GDM1 (cell line): ENCODE measurements at places on chromosomes 6 and 20.

GRCh38 chr6:77837034-77837784 is 184.4 kb downstream of the MEI4 start:
- DNase-seq: no peak

- DNase-seq: no peak
Measured at GRCh38 chr6:14002176-14002947, 77.6 kb downstream of the RNF182 start.

DNA sequence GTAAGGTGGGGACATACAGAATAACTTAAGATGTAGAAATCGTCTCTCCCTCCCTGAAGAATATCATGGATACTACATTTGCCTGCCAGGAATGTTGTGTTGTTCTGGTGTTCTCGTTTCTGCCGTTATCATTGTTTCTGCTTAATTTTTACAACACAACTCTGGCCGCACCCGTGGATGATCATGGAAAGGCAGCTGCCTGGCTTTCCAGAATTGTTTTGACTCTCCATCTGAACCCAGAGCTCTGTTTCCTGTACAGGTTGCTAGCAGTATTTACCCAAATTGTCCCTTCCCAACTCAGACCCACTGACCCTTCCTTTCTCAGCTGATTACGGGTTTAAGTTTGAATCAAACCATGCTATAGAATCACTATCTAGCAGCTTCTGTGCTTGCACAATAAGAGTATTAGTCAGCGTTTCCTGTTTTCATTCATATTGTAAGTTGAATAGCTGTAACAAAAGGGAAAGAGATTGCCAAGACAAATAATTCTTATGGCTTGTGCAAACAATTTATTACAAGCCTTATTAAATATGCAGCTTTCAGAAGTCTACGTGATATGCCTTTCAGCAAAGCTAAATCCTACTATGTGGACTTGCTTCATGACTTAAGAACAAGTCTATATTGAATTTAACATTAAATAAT is 139.0 kb downstream of the MTHFD1L start:
- DNase-seq: peak; percentile 1

DNA sequence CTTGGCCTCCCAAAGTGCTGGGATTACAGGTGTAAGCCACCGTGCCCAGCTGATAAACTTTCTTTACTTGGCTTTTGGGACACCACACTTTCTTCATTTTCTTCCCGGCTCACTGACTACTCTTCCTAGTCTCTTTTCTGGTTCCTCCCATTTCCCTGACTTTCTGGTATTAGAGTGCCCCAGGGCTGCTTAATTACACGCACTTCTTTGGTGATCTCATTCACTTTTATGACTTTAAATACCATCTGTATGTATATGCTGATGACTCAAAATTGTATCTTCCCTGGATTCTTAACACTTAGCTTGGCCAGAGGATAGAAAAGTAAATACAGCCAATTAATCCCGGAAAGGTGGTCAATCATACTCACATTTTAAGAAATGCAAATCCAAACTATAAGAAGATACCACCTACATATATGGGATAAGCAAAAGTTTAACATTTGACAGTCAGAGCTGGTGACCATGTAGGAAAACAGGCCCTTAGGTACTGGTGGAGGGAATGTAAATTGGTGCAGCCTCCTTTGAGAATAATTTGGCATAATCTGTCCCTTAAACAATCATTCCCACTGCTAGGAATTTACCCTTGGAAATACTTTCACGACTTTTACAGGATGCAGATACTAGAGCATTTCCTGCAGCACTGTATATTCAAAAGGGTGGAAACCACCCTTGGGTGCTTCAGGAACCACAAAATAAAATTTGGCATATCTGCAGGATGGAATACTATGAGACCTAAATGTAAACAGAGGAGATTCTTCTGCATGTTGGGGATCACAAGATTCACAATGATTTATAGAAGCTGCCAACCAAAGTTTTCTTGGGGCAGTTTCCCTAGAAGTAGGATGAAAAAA is 9.4 kb upstream of the NANP start:
- no peak for DNase-seq

DNA sequence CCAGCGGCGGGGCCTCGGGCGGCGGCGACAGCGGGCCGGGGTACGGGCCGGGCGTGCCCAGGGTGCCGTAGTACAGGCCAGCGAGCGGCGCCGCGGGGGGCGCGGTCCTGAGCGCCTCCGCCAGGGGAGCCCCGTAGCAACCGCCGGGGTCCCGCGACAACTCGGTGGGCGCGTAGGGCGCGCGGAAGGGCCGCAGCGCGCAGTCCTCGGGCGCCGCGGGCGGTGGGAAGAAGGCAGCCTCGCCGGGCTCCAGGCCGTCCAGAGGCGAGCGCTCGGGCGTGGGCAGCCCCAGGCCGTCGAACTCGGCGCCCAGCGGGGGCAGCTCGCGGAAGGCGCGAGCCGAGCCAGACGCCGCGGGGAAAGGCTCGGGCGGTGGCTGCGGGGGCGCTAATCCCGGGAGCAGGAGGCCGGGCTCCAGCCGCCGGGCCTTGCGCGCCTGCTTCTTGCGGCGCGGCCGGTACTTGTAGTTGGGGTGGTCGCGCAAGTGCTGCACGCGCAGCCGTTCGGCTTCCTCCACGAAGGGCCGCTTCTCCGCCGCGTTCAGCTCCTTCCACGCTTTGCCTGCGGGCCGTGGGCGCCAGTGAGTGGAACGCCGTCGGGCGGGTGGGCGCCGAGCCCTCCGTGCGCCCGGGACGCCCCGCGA is 916 bp downstream of the SOX18 start:
- DNase-seq: no peak

- no peak for DNase-seq
Measured at GRCh38 chr6:18302561-18303439, 38.5 kb upstream of the DEK start.

DNA sequence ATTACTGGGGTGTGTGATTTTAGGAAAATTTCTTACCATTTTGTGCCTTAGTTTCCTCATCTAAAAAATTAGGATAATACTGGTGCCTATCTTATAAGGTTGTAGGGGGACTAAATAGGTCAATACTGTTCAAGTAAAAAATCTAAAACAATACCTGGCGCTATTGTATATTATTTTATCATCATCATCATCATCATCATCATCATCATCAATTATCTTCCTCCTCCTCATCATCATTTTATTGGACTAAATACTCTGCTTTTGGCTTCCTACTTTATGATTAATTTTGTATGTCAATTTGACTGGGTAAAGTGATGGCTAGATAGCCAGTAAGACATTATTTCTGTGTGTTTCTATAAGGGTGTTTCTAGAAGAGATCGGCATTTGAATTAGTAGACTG is 435.5 kb downstream of the DHX35 start:
- no peak for DNase-seq

DNA sequence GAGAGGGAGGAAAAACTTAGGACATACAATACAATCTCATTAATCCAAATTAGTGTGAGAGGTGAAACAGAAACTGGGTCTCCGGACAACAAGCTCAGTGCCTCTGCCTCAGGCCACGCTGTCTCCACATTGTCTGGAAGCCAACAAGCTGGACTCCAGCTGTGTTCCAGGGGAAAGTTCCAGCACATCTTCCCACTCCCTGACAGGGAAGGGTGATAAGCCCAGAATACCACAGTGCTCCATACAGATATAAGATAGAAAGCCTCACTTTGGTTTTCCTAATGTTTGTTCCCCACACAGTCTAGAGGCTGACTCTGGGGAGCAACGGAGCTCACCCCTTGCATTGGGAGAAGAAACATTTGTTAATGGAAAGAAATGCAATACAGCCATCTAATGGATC is 117.1 kb upstream of the SPTLC3 start:
- DNase-seq: no peak

- no peak for DNase-seq
Measured at GRCh38 chr6:107624541-107624940, 134.6 kb downstream of the SOBP start.

DNA sequence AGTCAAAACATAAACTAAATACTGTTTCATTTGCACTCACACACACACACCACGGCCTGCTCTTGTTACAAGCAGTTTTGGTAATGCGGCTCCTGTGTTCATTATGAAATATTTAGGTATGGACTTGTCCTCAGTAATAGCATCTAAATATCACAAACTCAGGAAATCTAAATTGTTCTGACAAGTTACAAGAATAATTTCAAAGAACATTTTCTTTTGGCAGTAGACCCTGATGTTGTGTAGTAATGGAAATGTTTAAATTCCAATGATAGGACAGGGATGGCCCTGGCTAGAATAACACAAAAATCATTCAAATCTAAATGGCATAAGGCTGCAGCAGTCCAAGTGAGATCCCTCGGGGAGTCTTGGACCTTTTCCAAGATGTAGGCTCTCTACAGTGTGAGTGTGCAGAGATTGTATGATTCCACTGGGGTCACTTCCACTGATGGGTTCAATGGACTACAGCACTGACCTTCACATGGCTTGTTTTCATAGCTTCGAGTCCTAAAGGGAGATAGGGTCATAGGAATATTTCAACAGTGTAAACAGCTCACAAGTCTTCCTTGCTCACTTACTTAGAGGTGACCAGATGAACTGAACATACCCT is 210.6 kb upstream of the PLCB4 start:
- DNase-seq: no peak

GRCh38 chr6:148649454-148649963 is 97.3 kb upstream of the UST start:
- DNase-seq: no peak

GRCh38 chr6:7172649-7173048 is 64.9 kb downstream of the RREB1 start:
- DNase-seq: no peak

GRCh38 chr6:5178806-5179205 is 81.9 kb downstream of the LYRM4 start:
- DNase-seq: no peak

DNA sequence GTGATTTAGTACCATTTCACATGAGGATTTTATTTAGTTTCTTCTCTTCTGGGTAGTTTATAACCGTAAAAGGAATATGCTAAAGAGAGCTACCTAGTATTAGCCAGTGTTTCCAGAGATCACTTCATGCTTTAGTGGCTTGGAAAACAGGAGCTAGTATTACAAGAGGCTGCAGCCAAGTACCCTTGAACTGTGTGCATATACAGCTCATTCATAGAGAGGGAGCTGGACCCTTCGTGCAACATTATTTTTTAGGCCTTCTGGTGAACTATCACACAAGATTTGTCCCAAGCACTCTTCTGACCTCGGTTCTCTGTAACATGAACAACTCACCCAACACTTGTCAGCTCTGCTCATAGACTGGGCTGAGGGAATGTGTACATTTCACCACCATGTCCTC is 74.9 kb upstream of the RIN2 start:
- no peak for DNase-seq

GRCh38 chr20:16785226-16785625 is 37.1 kb downstream of the OTOR start:
- DNase-seq: no peak

GRCh38 chr20:14828459-14828858 is 491.0 kb upstream of the FLRT3 start:
- no peak for DNase-seq

GRCh38 chr6:169229615-169230321 is 23.9 kb downstream of the THBS2 start:
- DNase-seq: no peak

GRCh38 chr6:166721576-166721975 is 94.5 kb upstream of the RPS6KA2 start:
- DNase-seq: no peak

- no peak for DNase-seq
Measured at GRCh38 chr6:51027283-51028065, 208.8 kb downstream of the TFAP2B start.

GRCh38 chr6:130503146-130503545 is 137.3 kb downstream of the TMEM200A start:
- DNase-seq: no peak
